SK-N-SH treated with all-trans-retinoic acid at 6 μM for 48 hours (cell line): ENCODE measurements at places on chromosomes 1 and 21.
A peak's percentile ranks its signal among the peaks of the same experiment; 100 is the strongest.

GRCh38 chr1:98197356-98197755 lies 276.5 kb upstream of the DPYD start:
- no peak for ATAC-seq

DNA sequence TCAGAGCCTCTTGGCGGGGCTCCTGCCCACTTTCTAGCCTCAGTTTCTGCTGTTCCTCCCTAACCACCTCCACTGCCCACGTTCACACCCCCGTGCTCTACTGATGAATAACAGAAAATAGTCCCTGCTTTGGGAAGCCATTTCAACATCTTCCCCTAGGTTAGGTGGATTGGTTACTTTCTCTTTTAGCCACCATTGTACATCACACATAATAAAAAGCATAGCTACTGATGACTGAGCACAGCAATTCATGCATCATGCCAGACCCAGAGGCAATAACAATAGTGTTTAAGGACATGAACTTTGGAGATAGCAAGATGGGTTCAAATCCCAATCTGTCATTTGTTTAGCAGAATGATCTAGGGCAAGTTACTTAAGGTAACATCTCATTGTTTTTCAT lies 74.6 kb downstream of the COLGALT2 start:
- ATAC-seq, result no peak

- ATAC-seq, result no peak
These were observed 6.6 kb downstream of the SKI start for GRCh38 chr1:2234762-2235113.

DNA sequence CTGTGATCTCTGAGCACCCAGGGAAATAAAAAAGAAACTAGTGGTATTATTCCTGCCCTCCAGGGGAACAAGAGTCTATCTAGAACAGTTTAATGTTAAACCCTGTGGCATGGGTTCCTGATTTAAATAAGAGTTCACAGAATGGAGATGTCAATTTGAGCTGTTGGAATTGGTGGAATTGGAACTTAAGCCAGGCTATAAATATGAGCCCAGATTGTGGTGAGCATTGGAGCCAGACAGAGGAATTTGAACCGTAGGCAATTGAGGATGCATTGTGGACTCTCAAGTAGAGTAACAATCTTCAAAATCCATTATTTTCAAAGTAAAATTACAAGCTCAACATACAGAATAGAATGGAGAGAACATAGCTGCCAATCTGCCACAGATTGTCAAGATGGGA lies 98.2 kb downstream of the NEK7 start:
- peak; percentile 8; the same call in 2 of the 3 replicates for ATAC-seq

DNA sequence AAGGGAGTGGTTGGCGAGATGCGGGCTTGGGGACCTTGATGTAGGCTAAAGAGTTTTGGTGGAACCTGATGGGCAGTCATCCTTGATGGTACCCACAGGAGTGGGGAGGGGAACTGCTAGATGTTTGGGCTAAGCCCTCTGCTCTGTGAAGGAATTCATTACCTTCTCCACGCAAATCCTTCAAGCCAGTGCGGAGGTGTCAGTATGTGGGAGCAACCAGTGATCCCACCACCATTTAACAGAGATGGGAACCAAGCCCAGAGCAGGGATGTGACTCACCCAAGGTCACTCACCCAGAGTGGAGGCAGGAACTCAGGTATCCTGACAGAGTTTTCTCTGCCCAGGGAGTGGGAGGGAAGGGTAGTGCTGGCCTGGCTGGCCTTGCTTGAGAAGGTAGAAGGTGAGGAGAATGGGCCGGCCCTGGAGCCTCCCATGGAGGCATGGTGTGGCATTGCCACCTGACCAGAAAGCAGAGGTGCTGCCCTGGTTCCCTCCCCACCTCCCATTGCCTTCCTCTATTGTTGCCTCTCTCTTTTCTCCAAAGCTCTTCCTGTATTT lies 51.2 kb upstream of the STUM start:
- no peak for ATAC-seq

- ATAC-seq, result no peak
These were observed 69.6 kb downstream of the KCNJ15 start for GRCh38 chr21:38326429-38326828.

GRCh38 chr1:76959556-76959955 lies 92.3 kb downstream of the ST6GALNAC5 start:
- ATAC-seq, result no peak

- ATAC-seq, result no peak
These were observed 95.4 kb upstream of the VAMP3 start for GRCh38 chr1:7675431-7676273.

DNA sequence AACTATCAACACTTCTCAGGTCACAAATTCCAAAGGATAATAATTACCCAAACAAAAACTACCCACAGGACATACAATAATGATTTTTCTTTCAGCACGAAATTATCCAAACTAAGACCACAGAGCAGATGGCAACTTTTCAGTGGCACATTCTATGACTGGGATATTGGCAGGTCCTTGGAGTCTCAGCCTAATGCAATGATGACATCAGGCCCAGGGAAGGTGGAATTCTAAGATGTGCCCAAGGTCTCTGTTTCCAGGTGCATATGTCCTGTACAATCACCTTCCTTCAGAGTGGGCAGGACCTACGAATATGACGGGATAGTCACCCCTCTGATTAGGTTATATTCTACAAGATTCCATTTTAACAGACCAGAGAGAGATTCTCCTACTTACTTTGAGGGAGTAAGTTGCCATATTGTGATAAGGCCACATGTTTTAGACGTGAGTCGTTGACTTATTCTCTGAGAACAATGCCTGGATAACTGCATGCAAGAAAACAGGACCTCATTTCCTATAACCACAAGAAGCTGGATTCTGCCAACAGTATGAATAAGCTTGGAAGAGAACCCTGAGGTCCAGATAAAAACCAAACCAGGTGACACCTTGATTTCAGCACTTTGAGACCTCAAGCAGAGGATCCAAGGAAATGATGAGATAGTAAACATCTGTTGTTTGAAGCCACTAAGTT lies 69.9 kb downstream of the ZC3H11B start:
- peak; percentile 70 for ATAC-seq

- no peak for ATAC-seq
These were observed 96.2 kb upstream of the SIM2 start for GRCh38 chr21:36602735-36603134.

GRCh38 chr1:109265016-109265415 lies 15.7 kb downstream of the CELSR2 start:
- no peak for ATAC-seq

GRCh38 chr1:181150273-181150672 lies 61.8 kb downstream of the IER5 start:
- no peak for ATAC-seq

- no peak for ATAC-seq
These were observed 34.7 kb upstream of the POFUT2 start for GRCh38 chr21:45322231-45322959.

GRCh38 chr1:2148691-2149090 lies 45.9 kb downstream of the FAAP20 start:
- no peak for ATAC-seq

- ATAC-seq, result no peak
These were observed 76.6 kb downstream of the GPR88 start for GRCh38 chr1:100614570-100614969.

GRCh38 chr1:21966247-21967000 lies 10.4 kb upstream of the CELA3B start:
- no peak; the same call in 2 of the 3 replicates for ATAC-seq

- ATAC-seq, result peak; percentile 71
These were observed 935 bp downstream of the KCNK2 start for GRCh38 chr1:215083383-215083961.

GRCh38 chr1:20483833-20484518 lies 2.0 kb downstream of the CAMK2N1 start:
- ATAC-seq, result peak; percentile 43

DNA sequence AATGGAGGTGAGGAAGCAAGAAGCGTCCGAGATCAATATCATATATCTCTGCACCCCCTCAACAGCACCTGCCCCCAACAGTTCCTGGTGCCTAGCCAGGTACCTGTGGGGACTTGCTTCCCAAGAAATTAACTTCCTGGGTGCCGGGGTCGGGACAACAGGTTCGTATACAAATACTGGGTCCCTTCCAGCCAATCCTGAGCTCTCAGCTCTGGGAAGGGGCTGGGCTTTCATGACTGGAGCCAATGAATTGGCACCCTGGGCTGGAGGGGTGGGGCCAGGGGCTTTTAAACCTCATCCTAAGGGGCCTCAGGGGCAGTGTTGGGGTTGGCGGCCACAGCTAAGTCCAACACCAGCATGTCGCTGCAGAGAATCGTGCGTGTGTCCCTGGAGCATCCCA lies at the start of gene PADI3:
PADI3 (plus strand) TSS at position 318 of the 400 bp plus-strand sequence; CDS start at position 358, 40 bp downstream.
- peak; percentile 25; the same call in 1 of the 3 replicates for ATAC-seq

- no peak for ATAC-seq
These were observed 8.6 kb upstream of the COL6A2 start for GRCh38 chr21:46089285-46089684.

DNA sequence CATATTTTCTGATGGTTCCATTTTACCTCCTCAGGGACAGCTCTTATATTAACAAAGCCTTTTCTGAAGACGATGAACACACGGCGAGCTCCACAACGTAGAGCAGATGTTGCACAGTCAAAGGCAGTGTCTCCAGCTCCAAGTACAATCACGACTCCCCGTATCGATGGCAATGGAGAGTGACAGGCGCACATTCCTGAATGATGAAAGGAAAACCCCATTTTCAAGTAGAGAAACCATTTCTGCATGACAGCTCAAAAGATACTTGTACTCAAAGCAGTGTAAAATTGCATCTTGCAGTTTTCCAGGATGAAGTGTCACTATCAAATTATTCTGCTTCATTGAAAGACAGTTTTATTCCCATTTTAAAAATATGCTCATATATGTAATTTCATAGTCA lies 327.6 kb downstream of the DPYD start:
- ATAC-seq, result no peak

DNA sequence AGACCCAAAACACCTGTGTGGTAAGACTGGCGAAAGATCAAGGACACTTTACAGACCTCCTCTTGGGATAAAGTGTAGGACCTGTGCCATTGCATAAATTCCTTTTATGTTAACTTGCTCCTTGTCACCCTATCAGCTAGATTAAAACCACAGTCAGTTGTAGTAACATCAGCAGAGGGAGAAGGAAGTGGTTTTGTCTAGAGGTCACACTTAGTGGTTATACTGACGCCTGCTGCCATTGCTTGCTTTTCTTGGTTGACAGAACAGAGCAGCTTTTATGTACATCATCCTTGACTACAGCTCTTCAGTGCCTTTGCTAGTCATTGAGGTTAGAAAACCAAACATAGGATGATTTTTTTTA lies 101.4 kb downstream of the PBX1 start:
- ATAC-seq, result no peak; the same call in 2 of the 3 replicates

DNA sequence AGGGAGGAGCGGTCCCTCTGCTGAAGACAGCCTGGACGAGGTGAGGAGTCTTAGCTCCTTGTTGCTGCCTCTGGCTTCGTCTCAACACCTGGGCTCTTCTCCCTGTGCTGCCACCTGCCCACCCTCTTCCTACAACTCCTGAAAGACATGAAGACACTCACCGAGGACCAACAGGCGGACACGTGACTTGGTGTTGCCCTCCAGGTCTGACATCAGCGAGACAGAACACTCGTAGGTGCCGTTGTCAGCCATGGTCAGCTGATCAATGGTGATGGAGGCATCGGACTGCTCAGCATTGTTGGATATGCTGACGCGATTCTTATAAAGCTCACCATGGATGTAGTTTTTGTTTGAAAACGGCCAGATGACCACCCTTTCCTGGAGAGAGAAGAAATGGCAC lies 21.4 kb downstream of the GPA33 start:
- ATAC-seq, result no peak

DNA sequence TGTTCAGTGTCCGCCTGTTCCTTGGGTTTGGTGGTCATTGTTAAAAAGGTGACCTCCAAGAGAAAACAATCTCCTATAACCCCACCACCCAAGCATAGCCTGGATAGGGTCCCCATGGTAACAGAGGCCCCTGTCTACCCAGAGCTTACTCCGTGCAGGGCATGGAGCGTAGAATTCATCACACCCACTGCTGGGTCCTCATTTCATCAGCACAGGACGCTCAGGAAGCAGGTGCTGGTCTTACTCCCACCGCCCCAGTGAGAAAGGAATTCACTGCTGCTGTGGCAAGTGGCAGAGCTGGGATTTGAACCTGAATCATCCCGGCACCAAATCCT lies 37.0 kb downstream of the ARHGEF10L start:
- no peak for ATAC-seq

- no peak for ATAC-seq
These were observed 5.9 kb upstream of the A3GALT2 start for GRCh38 chr1:33326785-33327184.

DNA sequence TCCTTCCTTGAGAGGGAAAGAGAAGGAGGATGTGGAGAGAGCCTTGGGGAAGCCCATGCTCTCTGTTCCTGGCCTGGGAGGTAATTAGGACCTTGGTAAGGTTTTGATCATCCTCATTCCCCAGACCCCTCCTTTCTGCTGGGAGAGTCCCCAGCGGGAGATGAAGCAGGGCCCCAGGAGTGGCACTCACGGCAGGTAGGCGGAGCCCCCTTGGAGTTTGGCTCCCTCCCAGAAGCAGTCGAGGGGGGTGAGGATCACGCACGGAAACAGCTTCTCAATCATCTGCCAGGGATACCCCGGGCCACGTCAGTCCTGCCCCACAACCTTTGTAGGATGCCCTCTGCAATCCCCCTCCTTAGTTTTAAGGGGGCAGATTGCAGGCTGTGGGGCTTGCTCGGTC lies 11.5 kb downstream of the PTCH2 start:
- ATAC-seq, result no peak

GRCh38 chr1:17199267-17200044 lies 5.5 kb upstream of the PADI1 start:
- no peak for ATAC-seq

DNA sequence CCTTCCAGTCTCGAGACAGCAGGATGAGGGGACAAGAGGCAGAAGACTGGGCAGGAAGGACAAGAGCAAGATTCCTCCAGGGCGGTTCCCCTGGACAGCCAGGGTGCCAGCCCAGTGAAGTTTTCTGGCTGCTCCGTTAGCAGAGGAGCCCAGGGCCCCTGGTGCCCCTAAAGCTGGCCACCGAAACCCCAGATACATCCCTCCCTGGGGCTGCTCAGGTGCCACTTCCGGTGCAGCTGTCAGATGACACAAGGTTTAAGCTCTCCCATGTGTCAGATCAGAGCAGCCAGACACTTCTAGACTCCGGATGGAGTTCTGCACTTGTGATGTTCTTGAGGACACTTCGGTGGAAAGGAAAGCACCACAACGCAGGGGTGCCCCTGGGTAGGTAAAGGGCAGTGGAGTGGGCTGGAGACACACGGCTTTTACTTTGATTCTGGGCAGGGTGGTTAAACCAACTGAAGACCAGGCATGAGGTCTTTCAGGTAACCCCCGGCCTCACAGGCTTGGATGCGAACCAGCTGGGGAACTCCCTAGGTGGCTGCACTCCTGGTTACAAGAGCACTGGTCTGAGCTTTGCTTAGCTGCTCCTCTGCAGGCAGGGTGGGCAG lies 85.7 kb downstream of the ITPKB start:
- ATAC-seq, result no peak
